Mesothelial cell of epicardium (in vitro differentiated cells): ENCODE measurements at places on chromosomes 4 and X. TPM values are rescaled to one million over a fixed set of nuclear protein-coding genes. Genes with fewer than 3 reads are reported as not detected.

Gene FAM241A
- total RNA-seq = 0.20 to 0.35 TPM (median 0.27 TPM) in 3 replicates

Gene GYG2
- total RNA-seq = 60.8 to 68.1 TPM (median 62.8 TPM) in 3 replicates

Gene PSAPL1
- total RNA-seq = 0.07 TPM in 1 of 3 replicates, not detected in the others

Gene FDCSP
- 0.72 to 1.5 TPM (median 0.75 TPM) in 3 replicates for total RNA-seq

Gene CXCL8
- 8.8 to 9.5 TPM (median 8.9 TPM) in 3 replicates for total RNA-seq

Gene TMPRSS11A
- 1.6 to 1.8 TPM (median 1.8 TPM) in 3 replicates for total RNA-seq

Gene GPR143
- 6.4 to 7.7 TPM (median 7.3 TPM) in 3 replicates for total RNA-seq

Gene CXCL3
- 2.1 to 2.8 TPM (median 2.3 TPM) in 3 replicates for total RNA-seq

Gene MAD2L1
- total RNA-seq = 16.6 to 20.1 TPM (median 18.9 TPM) in 3 replicates

Gene TFDP3
- total RNA-seq = not detected in 3 replicates

Gene ZNF275
- 16.0 to 17.6 TPM (median 17.5 TPM) in 3 replicates for total RNA-seq

Gene TCP11X2
- total RNA-seq = not detected in 3 replicates

Gene ARSJ
- 3.1 to 3.8 TPM (median 3.3 TPM) in 3 replicates for total RNA-seq

Gene F8A2
- total RNA-seq = not detected in 3 replicates

Gene TRIML2
- not detected in 3 replicates for total RNA-seq

Gene SHROOM2
- total RNA-seq = 12.5 to 13.5 TPM (median 13.3 TPM) in 3 replicates

Gene SORBS2
- total RNA-seq = 9.2 to 11.0 TPM (median 10.1 TPM) in 3 replicates

Gene GAGE1
- not detected in 3 replicates for total RNA-seq

Gene SOWAHD
- total RNA-seq = 0.38 TPM in 2 of 3 replicates, not detected in the other

Gene STAP1
- not detected in 3 replicates for total RNA-seq

Gene NMU
- total RNA-seq = 1.7 to 2.2 TPM (median 1.9 TPM) in 3 replicates

Gene HTR2C
- total RNA-seq = 1.1 to 1.5 TPM (median 1.1 TPM) in 3 replicates

Gene GAGE12H
- not detected in 3 replicates for total RNA-seq

Gene SLC34A2
- 0.07 to 0.34 TPM (median 0.22 TPM) in 3 replicates for total RNA-seq

Gene ARHGAP6
- 5.3 to 5.6 TPM (median 5.4 TPM) in 3 replicates for total RNA-seq

Gene DCAF8L2
- 0.11 TPM in 1 of 3 replicates, not detected in the others for total RNA-seq

Gene CXCR3
- not detected in 3 replicates for total RNA-seq

Gene HPSE
- 0.80 to 1.0 TPM (median 0.97 TPM) in 3 replicates for total RNA-seq

Gene NDST4
- total RNA-seq = 0.09 to 0.33 TPM (median 0.09 TPM) in 3 replicates

Gene C4orf51
- not detected in 3 replicates for total RNA-seq

Gene SOD3
- total RNA-seq = 5.7 to 6.5 TPM (median 5.8 TPM) in 3 replicates

Gene VEGFD
- total RNA-seq = 0.40 to 1.1 TPM (median 0.70 TPM) in 3 replicates

Gene CLOCK
- 19.8 to 23.1 TPM (median 22.8 TPM) in 3 replicates for total RNA-seq

Gene PHF8
- total RNA-seq = 45.2 to 53.9 TPM (median 52.2 TPM) in 3 replicates

Gene MGARP
- total RNA-seq = 0.34 to 0.76 TPM (median 0.69 TPM) in 3 replicates

Gene NPY2R
- 0.09 TPM in 1 of 3 replicates, not detected in the others for total RNA-seq

Gene EVC2
- 16.9 to 17.4 TPM (median 17.1 TPM) in 3 replicates for total RNA-seq

Gene NPNT
- 53.8 to 68.6 TPM (median 53.9 TPM) in 3 replicates for total RNA-seq

Gene SEC31A
- total RNA-seq = 284 to 308 TPM (median 303 TPM) in 3 replicates

Gene CXCL1
- 0.47 to 0.77 TPM (median 0.74 TPM) in 3 replicates for total RNA-seq

Gene TMPRSS11B
- total RNA-seq = not detected in 3 replicates

Gene DRP2
- 3.9 to 4.4 TPM (median 4.2 TPM) in 3 replicates for total RNA-seq

Gene PKD2
- 63.3 to 65.7 TPM (median 65.5 TPM) in 3 replicates for total RNA-seq

Gene LONRF3
- total RNA-seq = 0.97 to 1.6 TPM (median 1.3 TPM) in 3 replicates

Gene ARHGAP10
- 30.5 to 31.3 TPM (median 31.2 TPM) in 3 replicates for total RNA-seq

Gene MAGEC2
- total RNA-seq = not detected in 3 replicates

Gene GUCY1B1
- 17.1 to 18.6 TPM (median 17.4 TPM) in 3 replicates for total RNA-seq

Gene FABP2
- total RNA-seq = not detected in 3 replicates

Gene DACH2
- 13.7 to 16.3 TPM (median 15.8 TPM) in 3 replicates for total RNA-seq

Gene FAM114A1
- total RNA-seq = 52.0 to 55.6 TPM (median 53.7 TPM) in 3 replicates

Gene SPANXB1
- 4.2 to 5.3 TPM (median 4.6 TPM) in 3 replicates for total RNA-seq
